Motor neuron (in vitro differentiated cells): ENCODE measurements at places on chromosomes 2 and 18.

DNA sequence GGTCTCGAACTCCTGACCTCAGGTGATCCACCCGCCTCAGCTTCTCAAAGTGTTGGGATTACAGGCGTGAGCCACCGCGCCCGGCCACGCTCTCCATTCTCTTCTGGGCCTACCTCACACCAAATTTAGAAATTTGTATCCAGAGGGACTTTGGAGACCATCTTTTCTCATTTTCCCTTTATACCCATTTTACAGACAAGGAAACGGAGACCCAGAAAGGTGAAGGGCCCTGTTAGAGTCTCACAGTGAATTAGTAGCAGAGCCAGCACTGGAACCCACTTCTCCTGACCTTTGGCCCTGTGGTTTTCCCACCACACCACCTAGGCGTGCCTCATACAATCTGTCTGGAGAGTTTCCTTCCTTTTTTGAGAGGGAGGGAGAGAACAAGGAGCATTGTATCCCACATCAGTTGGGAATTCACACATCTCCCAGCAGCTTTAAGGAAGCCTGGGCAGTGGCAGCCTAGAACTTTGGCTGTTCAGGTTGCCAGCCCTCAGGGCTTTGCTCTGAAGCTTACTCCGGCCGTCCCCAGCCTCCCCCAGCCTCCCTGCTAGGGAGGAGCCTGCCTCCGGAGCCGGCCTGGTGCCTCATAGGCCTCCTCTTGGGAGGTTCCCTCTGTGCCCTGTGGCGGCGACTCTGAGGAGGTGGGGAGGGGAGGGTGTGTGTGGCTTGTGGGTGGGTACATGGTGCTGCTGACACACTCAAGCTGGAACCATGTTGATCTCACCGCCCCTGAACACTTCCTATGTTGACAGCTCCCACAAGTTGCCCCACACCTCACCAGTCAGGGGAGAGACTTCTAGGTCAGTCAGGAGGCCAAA lies 13.8 kb downstream of the FOSL2 start:
- no peak for ATAC-seq

DNA sequence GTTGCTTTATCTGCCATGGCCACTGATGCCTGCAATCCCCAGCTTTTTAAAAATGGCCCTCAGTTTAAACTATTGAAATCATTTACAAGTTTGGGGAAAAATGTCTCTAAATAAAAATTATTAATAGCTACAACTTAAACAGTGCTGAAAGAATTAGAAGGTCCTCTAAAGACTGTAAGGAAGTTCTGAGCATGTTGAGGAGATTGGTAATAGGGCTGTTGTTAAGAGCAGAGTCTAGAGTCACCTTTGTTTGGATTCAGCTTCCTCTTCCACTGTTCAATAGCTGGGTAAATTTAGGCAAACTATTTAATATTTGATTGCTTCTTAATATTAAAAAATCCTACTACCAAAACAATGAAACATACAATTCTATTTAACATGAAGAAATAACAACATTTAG lies 1127.1 kb upstream of the DDX18 start:
- ATAC-seq, result no peak

DNA sequence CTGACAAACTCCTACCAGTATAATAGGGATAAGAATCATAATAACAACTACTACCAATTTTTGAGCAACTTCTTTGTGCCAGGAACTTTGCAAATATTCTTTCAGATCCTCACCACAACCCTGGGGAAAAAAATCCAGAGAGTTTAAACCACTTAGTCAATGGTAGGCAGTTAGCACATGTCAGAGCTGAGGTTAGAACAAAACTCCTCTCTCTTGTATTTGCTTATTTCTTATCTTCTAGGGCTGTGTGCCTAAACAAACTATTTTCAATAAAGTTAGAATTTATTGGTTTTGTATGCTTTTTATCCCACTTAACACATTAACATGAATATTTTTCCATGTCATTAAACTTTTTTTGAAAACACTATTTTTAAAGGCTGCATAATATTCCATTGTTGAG lies 127.1 kb downstream of the BCL11A start:
- no peak for ATAC-seq

DNA sequence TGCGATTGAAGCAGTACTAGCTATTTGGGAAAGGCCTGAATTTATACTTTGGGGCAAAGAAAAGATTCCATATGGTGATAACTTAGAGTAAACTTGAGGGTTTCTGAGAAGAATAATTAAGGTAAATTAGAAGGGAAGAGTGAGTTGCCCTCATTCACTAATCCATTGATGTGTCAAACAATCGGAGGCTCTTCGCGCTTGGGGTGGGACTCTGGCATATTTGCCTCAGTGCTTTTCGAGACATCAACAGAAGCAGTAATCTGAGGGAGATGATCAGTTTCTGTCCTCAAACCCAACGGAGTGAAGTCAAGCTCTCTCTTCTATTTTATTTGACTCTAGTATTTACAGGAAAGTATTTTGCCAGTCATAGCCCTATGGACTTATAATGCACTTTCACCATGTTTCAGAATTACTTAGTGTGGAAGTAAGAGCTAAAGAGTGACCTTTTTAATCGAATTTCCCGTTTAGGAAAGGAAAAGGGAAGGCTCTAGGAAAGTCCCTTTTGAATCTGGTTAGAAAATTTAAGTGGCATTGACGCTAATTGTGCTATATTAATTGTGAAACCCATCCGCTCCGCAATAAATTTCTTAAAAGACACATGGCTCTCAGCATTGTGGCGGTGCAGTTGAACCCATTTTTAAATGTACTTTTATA lies 1.3 kb downstream of the RAB10 start:
- no peak for ATAC-seq

DNA sequence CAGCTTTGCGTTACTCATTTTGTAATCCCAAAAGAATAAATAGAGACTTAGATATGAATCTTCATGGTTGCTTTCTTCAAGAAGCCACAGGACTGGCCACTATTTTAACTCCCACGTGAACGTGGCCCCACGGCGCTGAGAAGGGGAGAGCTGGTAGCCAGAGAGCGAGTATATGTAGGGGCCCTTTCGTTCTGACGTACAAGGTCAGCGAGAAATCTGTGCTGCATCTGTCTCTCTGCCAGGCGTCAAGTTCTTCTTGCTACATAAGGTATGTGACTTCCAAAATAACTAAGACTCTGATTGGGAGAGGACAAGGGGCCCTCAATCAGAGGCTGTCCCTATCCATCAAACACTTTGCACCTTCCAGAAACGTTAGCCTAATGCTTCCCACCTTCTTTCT lies 149.2 kb downstream of the PLEKHA3 start:
- ATAC-seq, result no peak

- ATAC-seq, result no peak
These were observed 11.5 kb upstream of the SLC11A1 start for GRCh38 chr2:218370410-218371063.

GRCh38 chr18:44792456-44793061 lies 111.9 kb downstream of the SETBP1 start:
- no peak for ATAC-seq

DNA sequence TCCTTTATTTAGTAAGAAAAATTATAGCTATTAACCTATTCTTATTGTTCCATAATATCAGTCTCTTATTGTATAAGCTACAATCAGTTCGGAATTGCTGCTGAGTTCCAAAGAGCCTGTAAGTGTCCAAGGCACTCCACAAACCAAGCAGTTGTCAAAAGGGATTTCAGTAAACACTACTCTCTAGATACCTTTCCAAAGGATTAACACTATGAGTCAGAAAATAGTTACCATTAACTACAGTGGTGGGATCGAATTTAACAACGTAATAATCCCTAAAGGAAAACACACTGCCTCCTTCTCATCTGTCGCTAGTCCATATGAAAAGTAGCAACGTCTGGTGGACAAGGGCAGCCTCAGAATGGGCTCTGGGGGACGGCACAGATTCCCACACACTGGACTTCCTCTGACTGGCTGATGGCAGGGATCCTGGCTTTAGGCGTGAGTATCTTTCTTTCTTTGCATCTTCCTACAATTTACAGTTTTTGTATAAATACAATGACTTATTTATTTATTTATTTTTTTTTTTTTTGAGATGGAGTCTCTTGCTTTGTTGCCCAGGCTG lies 8.8 kb downstream of the TGFBRAP1 start:
- no peak for ATAC-seq

- no peak for ATAC-seq
These were observed 236.7 kb downstream of the PRKCE start for GRCh38 chr2:45888167-45888566.

DNA sequence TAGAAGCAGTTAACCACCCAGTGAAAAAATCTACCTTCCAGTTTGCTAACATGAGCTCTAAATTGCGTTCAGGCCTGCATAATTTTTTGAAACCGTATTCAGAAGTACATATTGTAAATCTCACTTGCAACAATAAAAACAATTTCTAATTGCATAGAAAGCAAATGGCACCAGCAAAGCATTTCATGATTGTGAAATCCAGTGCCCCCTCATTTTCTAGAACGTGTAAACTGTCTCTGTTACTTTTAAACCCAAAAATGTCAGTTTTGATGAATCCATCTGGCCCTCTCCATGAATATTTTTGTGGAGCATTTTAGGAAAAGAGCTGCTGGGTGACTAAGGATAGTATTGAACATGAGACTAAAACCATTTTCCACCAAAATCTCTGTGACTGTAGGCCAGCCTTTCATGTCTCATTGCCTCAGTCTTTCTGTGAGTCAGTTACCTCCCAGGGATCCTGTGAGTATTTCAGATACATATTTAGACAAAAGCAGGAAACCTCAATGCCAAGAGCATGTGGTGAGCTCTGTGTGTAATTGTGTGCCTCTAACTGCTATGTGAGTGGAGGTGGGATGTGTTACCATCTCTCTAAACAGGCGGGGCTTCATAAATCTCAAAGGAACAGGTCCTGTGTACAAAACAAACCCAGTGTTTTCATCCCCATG lies 477.8 kb upstream of the DCC start:
- no peak for ATAC-seq

DNA sequence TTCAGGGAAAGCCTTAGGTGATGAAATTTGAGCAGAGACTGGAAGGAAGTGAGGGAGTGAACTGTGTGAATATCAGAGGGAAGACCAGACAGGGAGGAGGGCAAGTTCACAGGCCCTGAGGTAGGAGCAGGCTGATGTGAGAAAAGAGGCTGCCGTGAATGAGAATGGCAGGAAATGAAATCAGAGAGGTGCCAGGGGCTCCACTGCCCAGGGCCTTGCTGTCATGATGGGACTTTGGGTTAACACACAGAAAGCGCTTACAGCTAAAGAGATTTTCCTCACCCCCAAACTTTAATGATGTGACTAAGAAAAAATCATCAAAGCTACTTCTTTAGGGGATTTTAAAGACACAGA lies 53.8 kb downstream of the MARCHF4 start:
- ATAC-seq, result no peak

DNA sequence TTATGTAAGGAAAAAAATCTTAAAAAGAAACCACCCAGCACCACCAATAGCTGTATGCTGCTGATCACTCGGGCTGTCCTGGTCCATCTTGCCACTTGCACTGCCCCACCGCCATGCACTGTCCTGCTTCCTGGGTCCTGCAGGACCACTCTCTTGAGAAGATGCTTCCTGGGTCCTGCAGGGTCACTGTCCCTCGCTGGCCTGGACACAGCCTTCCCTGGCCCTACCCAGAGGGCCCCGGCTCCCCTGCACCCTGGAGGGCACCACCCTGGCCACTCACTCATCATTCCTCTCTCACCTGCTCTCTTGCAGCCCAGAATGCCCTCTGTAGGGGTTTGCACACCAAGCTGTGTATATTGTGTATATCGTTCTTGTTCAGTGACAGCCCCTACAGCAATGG lies 2.4 kb upstream of the OTOS start:
- no peak for ATAC-seq
